ENCODE measurements at places on chromosomes 13 and 19.

DNA sequence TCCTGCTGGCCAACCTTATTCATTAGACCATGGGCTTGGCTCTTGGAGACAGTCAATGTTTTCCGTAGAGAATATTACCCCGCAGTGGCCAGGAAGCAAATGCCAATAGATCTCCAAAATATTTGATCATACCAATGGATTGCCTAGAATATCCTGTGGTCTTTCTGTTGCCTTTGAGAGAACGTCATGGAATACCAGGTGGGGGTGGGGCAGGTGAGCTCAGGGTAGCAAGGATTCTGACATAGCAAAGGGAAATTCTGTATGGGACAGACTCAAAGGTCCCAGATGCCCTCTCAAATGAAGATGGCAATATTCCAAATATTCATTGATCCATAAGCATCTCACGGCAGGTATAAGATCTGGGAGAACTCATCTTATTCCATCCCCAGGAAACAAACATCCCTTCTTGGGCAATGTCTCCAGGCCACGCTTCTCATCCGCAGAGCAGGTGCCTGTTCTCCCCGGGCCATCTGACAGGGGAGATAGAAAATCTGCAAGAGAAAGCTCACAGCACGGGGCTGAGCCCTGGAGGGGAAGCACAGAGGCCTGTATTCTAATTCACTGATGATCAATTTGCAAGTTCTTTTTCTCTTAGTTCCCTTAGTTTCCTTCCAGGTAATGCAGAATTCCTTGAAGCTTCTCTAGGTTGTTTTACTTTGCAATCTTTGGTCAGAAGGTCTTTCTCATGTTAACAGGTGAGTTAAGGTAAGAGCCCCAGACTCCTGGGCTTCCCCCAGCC lies 69.6 kb upstream of the TSHZ3 start:
- H3K4me1 ChIP-seq: no peaks in the 10 kb centered on the region
- no peak overlapping the region for H3K4me3 ChIP-seq
- no peaks in the 10 kb centered on the region for H3K36me3 ChIP-seq
- no peak overlapping the region for H3K27ac ChIP-seq
- DNase-seq: no peak
- H3K27me3 ChIP-seq: peaks cover 31% of the 10 kb centered on the region

GRCh38 chr13:97976610-97977521 lies 23.4 kb downstream of the IPO5 start:
- peak overlapping the region; percentile 94 for H3K4me3 ChIP-seq
- H3K27me3 ChIP-seq: no peaks in the 10 kb centered on the region
- peaks cover 44% of the 10 kb centered on the region for H3K4me1 ChIP-seq
- DNase-seq: no peak
- H3K36me3 ChIP-seq: no peaks in the 10 kb centered on the region

GRCh38 chr13:110416131-110417025 lies 109.3 kb downstream of the COL4A2 start:
- DNase-seq: no peak
- peak overlapping the region; percentile 95 for H3K27ac ChIP-seq
- H3K27me3 ChIP-seq: no peaks in the 10 kb centered on the region
- peak overlapping the region; percentile 13 for H3K4me3 ChIP-seq
- peaks cover 96% of the 10 kb centered on the region for H3K4me1 ChIP-seq
- peaks cover 32% of the 10 kb centered on the region for H3K36me3 ChIP-seq

GRCh38 chr13:73924607-73925006 lies 209.6 kb downstream of the KLF12 start:
- no peak for DNase-seq
- peaks cover 5% of the 10 kb centered on the region for H3K36me3 ChIP-seq
- no peaks in the 10 kb centered on the region for H3K27me3 ChIP-seq
- H3K27ac ChIP-seq: no peak overlapping the region
- peaks cover 11% of the 10 kb centered on the region for H3K4me1 ChIP-seq
- H3K4me3 ChIP-seq: no peak overlapping the region

GRCh38 chr13:22468824-22469223 lies 712.0 kb upstream of the SGCG start:
- no peaks in the 10 kb centered on the region for H3K36me3 ChIP-seq
- no peak overlapping the region for H3K4me3 ChIP-seq
- DNase-seq: no peak
- no peaks in the 10 kb centered on the region for H3K27me3 ChIP-seq
- H3K4me1 ChIP-seq: peaks cover 18% of the 10 kb centered on the region
- H3K27ac ChIP-seq: peak overlapping the region; percentile 18

- H3K27ac ChIP-seq: no peak overlapping the region
- peak; percentile 21 for DNase-seq
- H3K4me1 ChIP-seq: no peaks in the 10 kb centered on the region
- peaks cover 9% of the 10 kb centered on the region for H3K27me3 ChIP-seq
Observed at GRCh38 chr19:16915135-16915534, 26.3 kb downstream of the F2RL3 start.

DNA sequence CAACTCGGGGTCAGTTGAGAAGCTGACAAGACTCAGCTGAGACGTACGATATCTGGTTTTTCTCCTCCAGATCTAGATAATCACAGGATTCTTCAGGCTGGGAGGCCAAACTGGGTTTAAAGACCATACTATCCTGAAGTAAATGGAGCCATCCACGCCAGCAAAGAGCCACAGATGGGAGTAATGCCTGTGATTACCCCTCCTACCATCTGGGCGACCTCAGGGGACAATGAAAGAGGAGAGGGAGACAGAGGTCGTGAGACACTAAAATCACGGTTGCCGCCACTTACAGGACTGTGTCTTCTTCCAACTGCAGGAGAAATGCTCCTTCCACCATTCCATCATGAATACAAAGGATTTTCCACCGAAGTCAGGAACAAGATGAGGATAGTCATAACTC lies 3.1 kb upstream of the NLRP13 start:
- no peaks in the 10 kb centered on the region for H3K27me3 ChIP-seq
- H3K4me1 ChIP-seq: no peaks in the 10 kb centered on the region
- H3K36me3 ChIP-seq: peaks cover 7% of the 10 kb centered on the region
- DNase-seq: no peak
- no peak overlapping the region for H3K4me3 ChIP-seq

DNA sequence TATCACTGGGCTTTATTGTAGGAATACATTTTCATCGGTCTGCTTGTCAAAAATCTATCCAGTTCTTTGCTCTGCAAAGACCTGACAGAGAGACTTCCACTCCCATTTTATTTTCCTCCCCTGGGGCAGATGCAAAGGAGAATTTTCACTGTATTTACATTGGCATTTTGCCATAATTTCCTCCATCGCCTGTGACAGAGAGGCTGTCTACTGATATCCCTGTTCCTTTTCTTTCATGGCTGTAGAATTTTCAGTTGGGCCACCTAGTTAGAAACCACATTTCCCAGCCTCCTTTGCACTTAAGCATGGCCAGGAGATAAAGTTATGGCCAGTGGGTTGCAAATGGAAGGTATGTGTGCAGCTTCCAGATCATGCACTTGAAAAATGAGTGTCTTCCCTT lies 89.3 kb downstream of the NUFIP1 start:
- H3K27ac ChIP-seq: no peak overlapping the region
- H3K4me3 ChIP-seq: no peak overlapping the region
- H3K4me1 ChIP-seq: peaks cover 38% of the 10 kb centered on the region
- no peaks in the 10 kb centered on the region for H3K36me3 ChIP-seq
- no peak for DNase-seq

DNA sequence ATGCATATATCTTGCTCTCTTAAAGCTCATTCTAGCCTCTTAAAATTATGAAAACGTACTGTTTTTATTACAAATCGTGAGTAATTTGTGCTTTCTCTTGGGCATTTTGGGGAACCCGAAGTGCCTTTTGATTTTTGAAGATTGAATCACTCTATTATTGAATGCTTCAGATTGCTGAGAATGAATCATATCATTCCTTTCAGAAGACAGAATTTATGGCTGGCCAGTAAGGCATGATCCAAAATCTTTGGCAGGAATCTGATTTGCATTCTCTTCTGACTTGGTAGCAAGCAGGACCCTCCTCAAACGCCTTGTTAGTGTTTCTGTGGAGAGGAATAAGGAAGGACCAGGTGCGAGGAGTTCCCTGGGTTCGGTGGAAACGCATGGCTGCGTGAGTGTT lies 49.5 kb downstream of the STARD13 start:
- H3K4me3 ChIP-seq: no peak overlapping the region
- peaks cover 28% of the 10 kb centered on the region for H3K36me3 ChIP-seq
- no peaks in the 10 kb centered on the region for H3K27me3 ChIP-seq
- no peak for DNase-seq

DNA sequence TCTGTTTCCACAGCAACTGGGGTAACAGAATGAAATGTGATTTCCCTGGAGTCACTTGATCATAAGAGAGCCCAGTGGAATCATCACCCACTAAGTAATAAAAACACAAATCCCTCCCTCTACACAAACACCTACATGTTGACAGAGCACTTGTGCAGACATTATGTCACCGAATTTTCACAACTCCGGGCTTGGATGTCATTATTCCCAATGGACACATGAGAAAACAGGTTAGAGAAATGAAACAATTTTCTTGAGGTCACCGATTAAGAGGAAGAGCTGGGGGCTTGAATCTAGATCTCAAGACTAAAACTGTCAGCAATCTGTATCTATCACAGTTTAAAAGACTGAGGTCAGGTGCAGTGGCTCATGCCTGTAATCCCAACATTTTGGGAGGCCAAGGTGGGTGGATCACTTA lies 3.1 kb downstream of the XRCC1 start:
- no peaks in the 10 kb centered on the region for H3K36me3 ChIP-seq
- no peak overlapping the region for H3K27ac ChIP-seq
- DNase-seq: no peak
- H3K27me3 ChIP-seq: no peaks in the 10 kb centered on the region

DNA sequence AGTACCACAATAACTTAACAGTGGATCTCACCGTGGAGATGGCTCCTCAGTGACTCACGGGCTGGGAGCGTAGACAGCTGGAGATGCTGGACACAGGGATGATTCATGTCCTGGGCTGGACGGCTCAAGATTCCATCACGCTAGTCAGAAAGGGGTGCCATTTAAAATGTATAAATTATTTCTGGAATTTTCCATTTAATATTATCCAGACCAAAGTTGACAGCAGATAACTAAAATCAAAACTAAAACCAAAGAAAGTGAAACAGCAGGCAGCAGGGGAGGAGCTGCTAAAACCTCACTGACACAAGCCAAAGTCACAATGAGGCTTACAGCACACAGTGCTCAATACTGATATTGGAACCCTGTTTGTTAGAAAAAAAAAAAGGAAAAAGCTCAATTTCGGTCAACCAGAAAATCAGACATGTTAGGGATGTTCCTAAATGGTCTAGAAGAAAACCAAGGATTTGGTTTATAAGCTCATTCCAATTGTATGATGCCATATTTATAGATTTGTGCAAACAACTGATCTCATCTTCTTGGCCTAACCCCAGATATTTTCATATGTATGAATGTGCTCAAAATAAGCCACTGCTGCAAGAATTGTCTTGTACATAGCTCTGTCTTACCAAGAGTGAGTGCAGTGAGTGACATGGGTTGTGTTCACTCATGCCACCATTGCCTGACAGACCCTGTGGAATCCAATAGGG lies 111.8 kb downstream of the SACS start:
- peaks cover 4% of the 10 kb centered on the region for H3K36me3 ChIP-seq
- H3K27ac ChIP-seq: peak overlapping the region; percentile 100
- H3K4me1 ChIP-seq: peaks cover 75% of the 10 kb centered on the region
- no peaks in the 10 kb centered on the region for H3K27me3 ChIP-seq
- DNase-seq: no peak
- H3K4me3 ChIP-seq: peak overlapping the region; percentile 53

GRCh38 chr13:33341861-33342452 lies 56.4 kb upstream of the STARD13 start:
- peaks cover 2% of the 10 kb centered on the region for H3K36me3 ChIP-seq
- DNase-seq: no peak
- H3K27ac ChIP-seq: no peak overlapping the region
- no peak overlapping the region for H3K4me3 ChIP-seq
- H3K4me1 ChIP-seq: peaks cover 4% of the 10 kb centered on the region

DNA sequence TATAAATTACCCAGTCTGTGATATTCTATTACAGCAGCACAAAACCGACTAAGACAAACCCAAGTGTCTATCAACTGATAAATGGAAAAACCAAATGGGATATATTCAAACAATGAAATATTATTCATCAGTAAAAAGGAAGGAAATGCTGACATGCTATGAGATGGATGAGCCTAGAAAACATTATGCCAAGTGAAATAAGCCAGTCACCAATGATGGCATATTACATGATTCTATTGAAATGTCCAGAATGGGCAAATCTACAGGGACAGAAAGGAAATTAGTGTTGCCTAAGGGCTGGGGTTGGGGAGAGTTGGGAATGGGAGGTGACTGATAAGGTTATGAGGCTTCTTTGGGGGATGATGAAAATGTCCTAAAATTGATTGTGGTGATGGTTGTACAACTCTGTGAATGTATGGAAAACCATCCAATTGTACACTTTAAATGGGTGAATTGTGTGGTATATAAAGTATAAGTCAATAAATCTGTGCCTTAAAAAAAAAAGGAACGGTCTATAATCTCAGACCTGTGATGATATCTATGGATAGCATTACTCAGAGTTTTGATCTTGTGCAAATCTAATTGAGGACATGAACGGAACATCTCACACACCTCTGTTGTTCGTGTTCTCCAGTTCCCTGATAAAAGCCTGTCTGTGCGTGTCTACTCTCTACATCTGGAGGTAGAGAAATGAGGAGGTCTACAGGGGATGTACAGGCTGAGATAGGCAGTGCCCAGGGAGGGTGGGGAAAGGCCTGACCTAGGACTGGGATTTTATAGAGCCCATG lies 49.0 kb downstream of the TNFRSF19 start:
- peaks cover 36% of the 10 kb centered on the region for H3K4me1 ChIP-seq
- H3K4me3 ChIP-seq: no peak overlapping the region
- peaks cover 2% of the 10 kb centered on the region for H3K36me3 ChIP-seq
- H3K27ac ChIP-seq: peak overlapping the region; percentile 10
- no peak for DNase-seq

- no peak overlapping the region for H3K4me3 ChIP-seq
- H3K27ac ChIP-seq: no peak overlapping the region
- H3K4me1 ChIP-seq: no peaks in the 10 kb centered on the region
- H3K27me3 ChIP-seq: peaks cover 9% of the 10 kb centered on the region
Observed at GRCh38 chr13:92602560-92602959, 624.0 kb upstream of the GPC6 start.

- no peak overlapping the region for H3K4me3 ChIP-seq
- no peaks in the 10 kb centered on the region for H3K4me1 ChIP-seq
- H3K36me3 ChIP-seq: peaks cover 12% of the 10 kb centered on the region
- H3K27ac ChIP-seq: no peak overlapping the region
- no peak for DNase-seq
Observed at GRCh38 chr19:38149661-38150061, 74.4 kb downstream of the DPF1 start.

DNA sequence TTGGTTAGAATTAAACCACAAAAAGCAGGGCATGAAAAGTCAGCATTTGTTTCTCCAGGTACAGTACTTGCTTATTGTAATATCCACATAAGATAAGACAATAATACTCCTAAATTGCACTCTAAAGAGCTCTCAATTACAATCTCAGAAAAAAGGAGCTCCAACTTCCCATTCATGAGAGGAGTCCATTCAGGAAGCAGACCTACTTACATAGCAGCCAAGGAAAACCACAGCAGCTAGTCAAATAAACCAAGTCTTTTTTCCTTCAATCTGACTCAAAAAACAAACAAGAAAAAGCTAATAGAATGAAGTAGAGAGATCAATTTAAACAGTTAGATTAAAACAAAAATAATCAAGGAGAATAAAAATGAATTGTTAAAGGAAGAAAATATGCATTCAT lies 885.2 kb upstream of the SLITRK6 start:
- no peak overlapping the region for H3K27ac ChIP-seq
- no peaks in the 10 kb centered on the region for H3K27me3 ChIP-seq
- DNase-seq: no peak
- no peaks in the 10 kb centered on the region for H3K36me3 ChIP-seq
- no peaks in the 10 kb centered on the region for H3K4me1 ChIP-seq
